NCI-H1417 treated with DMSO at 0.1 percent for 48 hours (cell line): ENCODE measurements at places on chromosomes 13 and 19.

GRCh38 chr19:17323300-17323963, 11.2 kb downstream of the ANO8 start:
- no peak for DNase-seq

GRCh38 chr19:19103167-19103566, 35.1 kb downstream of the TMEM161A start:
- DNase-seq = no peak

DNA sequence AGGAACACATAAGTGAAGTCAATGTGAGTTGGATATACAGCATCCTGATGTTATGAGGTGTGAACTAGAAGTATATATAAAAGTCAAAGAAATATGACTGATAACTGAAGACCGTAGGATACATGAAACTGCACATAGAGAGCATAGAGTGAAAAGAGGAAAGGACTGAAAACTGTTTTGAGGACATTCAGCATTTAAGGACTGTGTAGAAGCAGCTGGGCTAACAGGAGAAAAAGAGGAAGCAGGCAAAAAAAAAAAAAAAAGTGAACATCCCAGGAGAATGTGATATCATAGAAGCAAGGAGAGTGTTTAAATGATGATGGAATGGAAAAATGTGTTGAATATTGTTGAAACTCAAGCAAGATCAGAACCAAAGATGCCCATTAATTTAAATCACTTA, 363.5 kb downstream of the PCDH20 start:
- no peak for DNase-seq

DNA sequence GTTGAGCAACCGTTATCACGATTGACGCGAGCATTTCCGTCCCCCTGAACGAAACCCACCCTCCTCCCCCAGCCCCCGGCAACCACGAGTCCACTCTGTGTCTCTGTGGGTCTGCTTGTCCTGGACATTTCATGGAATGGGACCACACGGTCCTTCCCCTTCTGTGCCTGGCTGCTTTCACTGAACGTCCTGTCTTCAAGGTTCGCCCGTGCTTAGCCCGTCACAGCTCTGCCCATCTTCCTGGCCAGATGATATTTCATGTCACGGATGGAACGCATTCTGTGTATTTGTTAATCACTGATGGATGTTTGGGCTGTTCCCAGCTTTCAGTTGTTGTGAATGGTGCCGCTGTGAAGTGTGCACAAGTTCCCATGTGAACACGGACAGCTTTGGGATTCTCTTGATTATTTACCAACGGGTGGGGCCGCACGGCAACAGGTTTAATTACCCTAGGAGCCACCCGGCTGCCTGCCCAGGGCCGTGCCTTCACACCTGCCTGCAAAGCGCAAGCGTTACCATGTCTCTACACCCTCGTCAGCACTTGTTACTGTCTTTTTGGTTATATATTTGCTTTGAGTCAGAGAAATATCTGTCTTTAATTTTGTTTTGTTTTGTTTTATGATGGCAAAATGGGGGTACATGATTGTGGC, 42.5 kb downstream of the RASA3 start:
- no peak for DNase-seq

- DNase-seq = no peak
Observed at GRCh38 chr13:24863748-24864540, 100.0 kb downstream of the RNF17 start.

DNA sequence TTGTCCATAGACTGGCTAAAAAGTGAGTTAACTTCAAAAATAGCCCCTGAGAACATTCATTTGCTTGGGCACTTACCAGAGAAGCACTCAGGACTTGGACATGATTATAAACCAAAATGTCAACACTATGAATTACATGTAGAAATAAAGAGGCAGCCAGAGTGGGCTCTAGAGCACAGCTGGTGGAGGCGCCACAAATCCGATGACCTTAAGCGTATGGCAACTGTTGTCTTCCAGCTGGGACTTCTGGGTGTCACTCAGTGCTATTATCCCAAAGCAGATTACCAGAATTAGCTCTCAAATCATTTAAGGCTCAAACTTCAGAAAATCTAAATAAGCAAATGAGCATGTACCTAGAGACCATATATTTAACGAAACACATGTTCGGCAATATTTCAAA, 1255.5 kb upstream of the SLC10A2 start:
- DNase-seq = no peak

DNA sequence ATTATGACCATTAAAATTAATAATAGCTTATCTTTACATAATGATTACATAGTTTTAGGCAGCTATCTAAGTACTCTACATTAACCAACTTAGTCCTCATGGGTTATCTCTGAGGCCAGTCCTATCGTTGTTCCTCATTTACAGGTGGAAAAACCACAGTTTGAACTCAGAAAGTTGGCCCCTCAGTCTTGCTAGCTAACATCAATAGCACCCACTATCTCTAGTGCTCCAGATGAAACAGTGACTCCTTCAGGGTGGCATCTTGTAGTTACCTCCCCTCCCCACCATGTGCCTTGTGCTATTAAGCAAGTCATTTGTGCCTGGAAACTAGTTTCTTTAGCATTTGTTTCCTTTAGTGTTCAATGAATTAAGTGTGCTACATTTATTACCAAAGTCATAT, 1086.7 kb downstream of the EFNB2 start:
- DNase-seq = no peak

DNA sequence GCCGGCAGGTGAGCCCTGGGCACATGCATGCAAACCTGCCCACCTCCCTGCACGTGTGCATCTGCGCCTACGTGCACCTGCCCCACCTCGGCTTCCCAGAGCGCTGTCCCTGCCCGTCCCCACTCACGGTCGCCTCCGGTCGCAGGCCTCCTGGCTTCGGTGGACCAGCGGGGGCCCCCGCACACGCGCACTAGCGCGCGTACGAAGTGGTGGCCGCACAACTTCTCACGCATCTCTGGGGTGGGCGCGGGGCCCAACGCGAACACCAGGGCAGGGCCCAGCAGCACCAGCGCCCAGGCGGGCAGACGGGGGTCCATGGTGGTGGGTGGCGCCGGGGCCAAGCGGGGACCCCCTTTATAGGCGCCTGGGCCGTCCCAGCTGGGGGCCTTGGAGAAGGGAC, at the start of gene INSL3:
INSL3 (minus strand) TSS at position 330 of the 400 bp plus-strand sequence; CDS start at position 317, 13 bp downstream.
- no peak for DNase-seq

- DNase-seq = no peak
Observed at GRCh38 chr19:56423276-56423984, 19.3 kb downstream of the ZNF583 start.

GRCh38 chr13:99542788-99543406, 41.6 kb downstream of the TM9SF2 start:
- DNase-seq = no peak

GRCh38 chr13:27569405-27569804, 50.9 kb downstream of the LNX2 start:
- no peak for DNase-seq

- DNase-seq = no peak
Observed at GRCh38 chr19:18903156-18904037, 7.4 kb upstream of the CERS1 start.

GRCh38 chr13:61463024-61463423, 47.4 kb upstream of the PCDH20 start:
- DNase-seq = peak; percentile 55

GRCh38 chr19:7986321-7987113, 18.9 kb downstream of the ELAVL1 start:
- no peak for DNase-seq

DNA sequence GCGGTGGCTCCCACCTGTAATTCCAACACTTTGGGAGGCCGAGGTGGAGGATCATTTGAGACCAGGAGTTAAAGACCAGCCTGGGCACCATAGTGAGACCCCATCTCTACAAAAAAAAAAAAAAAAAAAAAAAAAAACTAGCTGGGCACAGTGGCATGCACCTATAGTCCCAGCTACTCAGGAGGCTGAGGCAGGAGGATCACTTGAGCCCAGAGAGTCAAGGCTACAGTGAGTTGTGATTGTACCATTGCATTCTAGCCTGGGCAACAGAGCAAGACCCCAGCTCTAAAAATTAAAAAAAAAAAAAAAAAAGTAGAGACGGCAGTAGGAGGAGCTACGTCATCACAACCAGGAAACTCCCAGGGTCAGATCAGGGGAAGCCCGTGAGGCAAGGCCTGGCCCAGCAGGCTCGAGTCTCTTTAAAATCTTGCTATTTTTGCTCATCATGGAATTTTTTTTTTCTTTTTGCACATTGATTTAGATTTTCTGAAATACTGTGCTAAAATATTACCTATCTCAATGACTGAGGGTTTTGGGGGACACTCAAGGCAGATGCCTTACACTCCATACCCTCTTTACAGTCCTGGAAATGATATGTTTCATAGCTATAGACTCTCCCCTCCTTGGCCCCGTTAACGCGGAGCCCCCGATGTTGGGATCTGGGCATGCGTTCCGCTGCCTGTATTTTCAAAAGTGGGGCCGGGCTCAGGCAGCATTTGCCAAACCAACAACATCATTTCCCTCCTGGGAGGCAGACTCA, 44.4 kb upstream of the USE1 start:
- DNase-seq = no peak

DNA sequence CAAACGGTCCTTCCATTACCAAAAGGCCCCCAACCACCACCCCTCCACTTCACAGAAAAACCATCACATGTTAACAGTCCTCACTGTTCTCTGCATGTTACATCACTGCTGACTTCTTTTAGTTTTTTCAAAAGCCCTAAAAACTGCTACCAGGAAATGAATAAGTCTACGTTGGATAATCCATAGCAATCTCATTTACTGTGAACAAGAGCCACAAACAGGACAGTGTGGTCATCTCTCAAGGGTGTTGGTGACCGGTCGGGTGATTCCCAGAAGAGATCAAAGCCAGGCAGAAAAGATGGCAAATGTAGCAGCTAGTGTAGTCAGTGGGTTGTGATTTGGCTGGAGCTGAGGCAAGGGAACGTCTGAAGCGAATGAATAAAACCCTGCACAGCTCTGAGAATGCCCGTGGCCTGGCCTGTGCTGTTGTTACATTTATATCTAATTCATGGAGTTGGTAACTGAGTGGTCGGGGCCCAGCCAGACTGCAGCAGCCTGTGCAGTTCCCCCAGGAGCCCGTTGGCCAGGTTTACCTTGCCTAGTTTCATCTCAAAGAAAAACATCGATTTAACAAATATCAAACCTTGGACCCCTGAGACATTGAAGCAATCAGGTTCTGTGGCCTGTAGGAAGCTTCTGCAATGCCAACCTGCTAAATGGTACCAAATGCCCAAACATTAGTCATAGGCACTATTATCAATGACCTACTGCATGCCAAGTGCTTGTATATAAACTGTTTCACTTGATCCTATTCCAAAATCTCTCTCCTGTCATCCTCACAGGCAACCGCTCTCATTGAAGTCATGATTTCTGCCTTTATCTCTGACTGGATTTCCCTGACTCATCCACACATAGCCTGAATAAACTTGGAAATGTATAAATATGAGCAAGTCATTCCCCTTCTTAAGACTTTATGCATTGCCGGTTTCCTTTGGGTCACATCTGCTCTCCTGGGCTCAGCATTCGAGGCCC, 153.8 kb upstream of the SERP2 start:
- no peak for DNase-seq

DNA sequence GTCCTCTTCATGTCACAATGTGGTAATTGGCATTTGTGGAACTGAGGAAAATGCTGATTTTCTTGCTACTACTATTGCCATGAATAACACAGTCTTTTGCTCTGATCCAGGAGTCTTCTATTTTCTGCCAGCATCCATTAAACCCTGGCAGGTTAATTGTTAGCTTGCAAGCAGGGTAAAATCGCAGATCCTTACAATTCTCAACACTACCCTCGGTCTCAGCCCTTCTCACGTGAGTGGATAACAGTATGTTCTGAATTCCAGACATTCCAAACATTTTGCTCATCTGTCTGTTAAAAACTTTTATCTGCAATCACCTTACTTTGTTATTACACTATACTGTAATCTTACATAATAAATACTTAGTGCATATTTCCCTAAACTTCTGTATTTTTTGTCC, 251.3 kb upstream of the ATXN8OS start:
- no peak for DNase-seq

GRCh38 chr13:77919921-77920294, 1.3 kb upstream of the EDNRB start:
- DNase-seq = no peak

GRCh38 chr13:101323601-101324000, 92.7 kb downstream of the NALCN start:
- no peak for DNase-seq

- DNase-seq = no peak
Observed at GRCh38 chr19:51803967-51804366, 9.0 kb downstream of the FPR3 start.

- DNase-seq = no peak
Observed at GRCh38 chr19:15276620-15277215, 44.5 kb upstream of the EPHX3 start.

DNA sequence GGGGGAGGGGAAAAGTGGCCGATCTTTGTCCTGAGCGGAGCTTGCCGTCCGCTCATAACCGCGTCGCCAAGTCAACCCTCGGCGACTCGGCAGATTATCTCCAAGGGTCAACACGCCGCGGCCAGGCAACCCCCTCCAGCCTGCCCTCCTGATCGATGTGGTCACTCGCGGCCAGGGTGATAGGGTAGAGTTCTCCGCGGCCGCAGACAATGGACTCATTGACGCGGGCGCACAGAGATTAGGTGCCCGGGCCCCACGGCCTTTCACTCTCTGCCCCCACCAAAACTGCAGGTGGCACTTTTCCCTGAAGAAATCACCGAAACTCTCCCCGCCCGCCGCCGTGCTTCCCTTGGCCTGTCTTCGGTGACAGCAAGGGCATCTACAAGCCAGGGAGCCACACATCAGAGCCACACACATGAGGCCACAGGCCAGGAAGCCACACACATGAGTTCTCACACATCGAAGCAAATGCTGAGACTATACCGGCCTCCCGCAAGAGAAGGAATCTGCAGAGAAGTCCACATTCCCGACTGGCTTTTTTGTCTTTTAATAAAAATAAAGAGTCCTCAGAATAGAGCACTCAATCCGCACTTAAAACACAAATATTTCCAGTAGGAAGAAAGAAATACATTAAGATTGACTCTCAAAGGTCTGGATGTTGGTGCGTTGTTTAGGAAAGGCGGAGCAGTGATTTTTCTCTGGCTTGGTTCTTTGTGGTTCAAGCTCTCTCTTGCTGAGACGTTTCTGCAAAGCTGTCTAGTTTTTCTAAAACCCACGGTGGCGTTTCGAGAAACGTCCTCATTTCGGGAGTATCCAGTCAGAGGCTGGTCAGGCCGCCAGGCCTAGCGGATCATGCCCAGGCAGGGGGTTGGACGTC, 1.5 kb upstream of the PDX1 start:
- DNase-seq = no peak

DNA sequence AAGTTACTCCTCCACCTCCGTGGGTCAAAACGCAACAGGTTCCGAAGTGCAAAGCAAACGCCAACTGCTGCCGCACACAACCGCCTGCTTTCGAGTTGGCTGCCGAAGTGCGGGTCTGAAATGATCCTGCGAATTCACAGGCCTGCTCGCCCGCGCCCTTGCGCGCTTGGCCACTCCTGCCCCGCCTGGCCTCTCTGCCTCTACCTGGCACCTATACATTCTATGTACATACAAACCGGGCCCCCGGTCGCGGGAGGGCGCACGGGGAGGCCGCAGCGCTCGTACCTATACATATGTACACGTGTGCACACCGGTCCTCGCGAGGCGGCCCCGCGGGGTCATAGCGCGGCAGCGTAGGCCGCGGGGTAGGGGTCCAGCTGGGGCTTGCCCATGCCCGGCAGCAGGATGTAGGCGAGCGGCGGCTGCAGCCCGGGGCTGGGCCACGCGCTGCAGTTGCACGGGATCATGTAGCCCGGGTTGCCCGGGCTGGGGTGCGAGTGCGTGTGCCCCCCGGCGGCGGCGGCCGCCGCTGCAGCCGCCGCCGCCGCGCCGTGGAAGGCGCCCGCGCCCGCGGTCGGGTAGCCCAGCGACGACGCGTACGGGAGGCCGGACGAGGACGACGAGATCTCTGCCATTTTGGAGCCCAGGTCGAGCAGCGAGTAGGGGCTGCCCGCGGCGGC, 1.3 kb downstream of the SOX21 start:
- no peak for DNase-seq
